ENCODE measurements at places on chromosomes 12 and 14.

DNA sequence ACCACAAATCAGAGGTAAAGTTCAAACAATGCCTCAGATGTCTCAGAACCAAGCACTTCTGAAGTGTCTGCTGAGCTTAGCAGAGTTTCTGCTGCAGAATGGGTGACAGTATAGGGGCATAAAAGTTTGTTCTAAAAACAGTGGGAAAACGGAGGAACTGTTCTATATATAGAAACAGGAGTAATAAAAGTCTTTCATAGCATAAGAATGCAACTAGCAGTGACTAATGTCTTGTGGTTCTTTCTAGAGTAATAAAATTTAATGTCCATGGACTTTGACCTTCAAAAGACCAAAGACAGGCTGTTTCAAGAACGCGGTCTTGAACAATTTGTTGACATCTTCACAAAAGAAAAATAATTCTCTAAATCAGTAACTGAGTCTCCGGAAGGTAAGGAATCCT lies 107.5 kb upstream of the FAR2 start:
- no peak for DNase-seq

DNA sequence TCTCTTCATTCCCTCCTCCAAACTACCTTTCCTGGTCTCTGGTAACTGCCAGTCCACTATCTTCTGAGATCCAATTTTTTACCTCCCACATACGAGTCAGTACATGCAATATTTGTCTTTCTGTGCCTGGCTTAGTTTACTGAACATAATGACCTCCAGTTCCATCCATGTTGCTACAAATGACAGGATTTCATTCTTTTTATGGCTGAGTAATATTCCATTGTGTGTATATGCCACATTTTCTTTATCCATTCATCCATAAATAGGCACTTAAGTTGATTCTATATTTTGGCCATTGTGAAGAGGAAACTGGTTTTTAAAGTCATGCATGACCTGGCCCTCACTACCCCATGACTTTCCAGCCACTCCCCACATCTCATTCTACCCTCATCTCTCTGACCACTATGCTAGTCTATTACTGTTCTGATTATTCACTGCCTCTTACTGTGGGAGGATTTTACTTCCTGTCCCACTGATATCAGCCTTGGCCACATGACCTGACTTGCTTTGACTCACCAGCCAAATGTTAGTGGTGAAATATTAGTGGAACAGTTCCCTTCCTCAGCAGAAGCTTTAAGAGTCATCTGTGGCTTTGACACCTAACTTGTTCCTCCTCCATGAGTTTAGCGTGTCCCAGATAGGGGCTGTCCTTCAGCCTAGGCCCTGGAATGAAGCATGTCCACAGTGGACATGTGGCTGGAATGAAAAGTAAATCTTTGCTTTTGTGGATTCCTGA lies 52.2 kb downstream of the GOLGA5 start:
- DNase-seq: no peak

GRCh38 chr12:12599750-12600643 lies 11.7 kb upstream of the CREBL2 start:
- no peak for DNase-seq

DNA sequence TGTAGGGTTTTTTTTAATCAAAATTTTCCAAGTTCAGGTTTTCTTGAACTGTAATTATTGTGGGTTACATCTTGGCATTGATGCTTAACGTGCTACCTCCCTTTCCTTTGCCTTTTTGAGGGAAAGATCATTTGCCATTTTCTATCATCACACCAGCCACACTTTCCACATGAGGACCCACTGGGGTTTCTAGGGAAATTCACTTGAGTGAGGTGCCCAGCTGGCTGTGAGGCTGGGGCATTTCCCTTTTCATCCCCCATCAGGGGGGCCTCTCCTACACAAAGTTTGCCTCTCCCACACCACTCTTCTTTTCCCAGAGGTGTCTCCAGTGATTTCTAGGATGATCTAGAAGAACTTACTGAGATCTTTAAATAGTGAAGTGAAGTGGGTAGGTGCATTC lies 335.7 kb downstream of the BMP4 start:
- DNase-seq: no peak
